Activated gamma-delta T cell treated with Interleukin-2 at 50 U/mL for 16 hours (primary cell): ENCODE measurements at places on chromosomes 2 and 18.

DNA sequence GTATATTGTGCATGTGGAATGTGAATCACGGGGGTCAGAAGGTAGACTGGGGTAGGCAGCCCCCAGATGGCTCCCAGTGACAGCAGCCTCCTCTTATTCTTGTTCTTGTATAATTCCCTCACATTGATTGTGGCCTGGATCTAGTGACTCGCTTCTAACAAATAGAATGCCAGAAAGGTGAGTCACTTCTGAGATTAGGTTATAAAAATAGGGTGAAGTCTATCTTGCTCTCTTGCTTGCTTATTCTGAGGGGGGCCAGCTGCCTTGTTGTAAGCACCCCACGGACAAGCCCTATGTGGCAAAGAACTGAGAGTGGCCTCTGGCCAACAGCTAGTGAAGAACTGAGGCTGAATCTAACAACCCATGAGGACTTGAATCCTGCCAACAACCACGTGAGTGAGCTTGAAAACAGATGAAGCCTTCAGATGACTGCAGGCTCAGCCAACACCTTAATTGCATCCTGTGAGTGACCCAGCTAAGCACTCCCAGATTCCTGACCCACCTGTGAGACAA, 15.6 kb upstream of the RMND5A start:
- no peak for DNase-seq

DNA sequence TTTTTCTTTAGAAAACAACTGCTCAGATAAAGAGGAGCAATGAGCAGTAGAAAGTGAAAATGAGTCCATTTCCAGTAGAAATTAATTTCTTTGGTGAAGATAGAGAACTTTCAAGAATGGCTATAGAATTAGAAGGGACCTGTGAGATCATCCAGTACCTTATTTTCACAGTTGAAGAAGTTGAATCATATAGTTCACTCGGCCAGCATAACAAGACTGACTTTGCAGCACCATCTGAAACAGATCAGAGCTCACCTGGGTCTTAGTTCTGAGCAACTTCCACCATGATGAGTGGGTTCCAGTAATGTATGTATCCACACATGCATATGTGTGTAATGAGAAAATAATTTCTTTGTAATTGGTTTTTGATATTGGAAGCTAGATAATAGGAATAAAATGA, 58.6 kb downstream of the CERS6 start:
- no peak for DNase-seq

DNA sequence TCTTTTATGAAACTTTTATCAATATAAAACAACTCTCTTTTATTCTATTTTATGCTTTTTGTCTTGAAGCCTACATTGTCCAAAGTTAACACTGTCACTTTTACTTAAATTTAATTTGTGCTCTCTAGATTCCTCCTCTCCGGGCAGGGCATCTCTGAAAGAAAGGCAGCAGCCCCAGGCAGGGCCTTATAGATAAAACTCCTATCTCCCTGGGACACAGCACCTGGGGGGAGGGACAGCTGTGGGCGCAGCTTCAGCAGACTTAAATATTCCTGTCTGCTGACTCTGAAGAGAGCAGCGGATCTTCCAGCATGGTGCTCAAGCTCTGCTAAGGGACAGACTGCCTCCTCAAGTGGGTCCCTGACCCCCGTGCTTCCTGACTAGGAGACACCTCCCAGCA, 447.7 kb upstream of the FANCL start:
- DNase-seq, result no peak

DNA sequence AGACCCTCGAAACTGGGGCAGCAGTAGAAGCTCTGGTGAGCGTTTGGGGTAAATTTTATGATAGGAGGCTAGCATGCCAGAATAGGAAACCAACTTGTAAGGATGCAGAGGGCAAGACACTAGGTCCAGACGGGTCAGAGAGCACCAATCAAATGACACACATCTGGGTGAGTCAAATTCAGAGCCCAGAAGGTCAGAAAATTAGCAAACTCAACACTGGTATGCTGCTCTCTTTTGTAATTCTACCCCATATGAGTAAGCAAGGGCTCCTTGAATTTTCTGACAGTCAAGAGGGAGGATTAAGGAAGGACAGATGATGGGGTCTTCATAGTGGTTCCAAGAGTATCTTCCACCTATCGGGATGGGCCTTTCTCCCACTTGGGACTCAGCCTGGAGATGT, 209.8 kb downstream of the BCL2 start:
- DNase-seq, result no peak

DNA sequence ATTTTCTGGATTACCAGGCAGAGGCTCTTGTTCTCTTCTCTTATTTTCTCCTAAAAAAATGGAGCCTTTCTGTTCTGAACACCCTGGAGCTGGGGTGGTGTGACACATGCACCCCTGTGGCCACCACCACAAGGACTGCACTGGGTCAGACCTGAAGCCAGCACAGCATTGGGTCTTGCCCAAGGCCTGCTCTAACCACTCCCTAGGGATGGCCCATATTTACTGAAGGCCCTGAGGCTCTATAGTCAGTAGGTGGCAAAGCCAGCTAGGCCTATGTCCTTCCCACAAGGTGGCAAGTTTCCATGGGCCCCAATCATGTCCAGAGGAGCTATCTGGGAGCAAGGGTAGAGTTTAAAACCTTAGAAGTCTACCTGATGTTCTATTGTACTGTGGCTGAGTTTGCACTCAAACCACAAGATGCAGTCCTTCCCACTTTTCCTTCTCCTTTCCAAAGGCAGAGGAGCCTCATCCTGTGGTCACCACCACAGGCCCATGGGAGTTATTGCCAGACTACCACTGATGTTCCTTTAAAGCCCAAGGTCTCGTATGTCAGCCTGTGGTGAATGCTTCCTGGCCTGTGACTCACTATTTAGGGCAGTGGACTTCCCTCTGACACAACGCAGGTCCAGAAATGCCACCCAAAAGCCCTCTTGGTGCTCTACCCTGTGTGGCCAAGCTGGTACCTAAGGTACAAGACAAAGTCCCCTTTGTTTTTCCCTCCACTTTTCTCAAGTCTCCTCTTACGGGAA, 15.0 kb upstream of the FMNL2 start:
- no peak for DNase-seq

DNA sequence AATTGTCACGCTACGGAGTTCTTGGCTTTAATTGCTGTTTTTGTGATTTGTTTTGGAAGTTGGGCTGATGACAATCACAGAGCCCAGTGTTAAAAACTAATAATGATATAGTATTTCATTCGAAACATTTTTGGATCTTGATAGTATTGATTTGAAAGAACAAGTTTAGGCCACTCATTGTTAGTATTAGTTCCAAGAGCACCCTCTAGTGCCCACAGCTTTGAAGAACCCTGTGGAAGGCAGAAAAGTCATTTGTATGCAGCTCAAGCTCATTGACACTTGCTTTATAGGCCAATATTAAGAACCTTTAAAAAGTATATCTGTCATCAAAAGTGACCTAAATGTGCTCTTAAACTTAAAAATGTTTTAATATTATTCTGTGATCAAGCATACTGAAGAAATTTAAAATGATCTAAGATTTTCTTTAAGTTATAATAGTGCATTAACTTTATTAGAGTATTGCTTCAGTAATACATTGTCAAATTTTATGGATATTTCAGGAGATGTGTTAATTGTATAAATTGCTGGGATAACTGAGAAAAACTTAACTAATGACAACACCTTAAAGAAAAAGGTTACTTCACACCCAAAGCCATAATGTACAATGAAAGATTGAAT, 191.0 kb downstream of the GRB14 start:
- no peak for DNase-seq

DNA sequence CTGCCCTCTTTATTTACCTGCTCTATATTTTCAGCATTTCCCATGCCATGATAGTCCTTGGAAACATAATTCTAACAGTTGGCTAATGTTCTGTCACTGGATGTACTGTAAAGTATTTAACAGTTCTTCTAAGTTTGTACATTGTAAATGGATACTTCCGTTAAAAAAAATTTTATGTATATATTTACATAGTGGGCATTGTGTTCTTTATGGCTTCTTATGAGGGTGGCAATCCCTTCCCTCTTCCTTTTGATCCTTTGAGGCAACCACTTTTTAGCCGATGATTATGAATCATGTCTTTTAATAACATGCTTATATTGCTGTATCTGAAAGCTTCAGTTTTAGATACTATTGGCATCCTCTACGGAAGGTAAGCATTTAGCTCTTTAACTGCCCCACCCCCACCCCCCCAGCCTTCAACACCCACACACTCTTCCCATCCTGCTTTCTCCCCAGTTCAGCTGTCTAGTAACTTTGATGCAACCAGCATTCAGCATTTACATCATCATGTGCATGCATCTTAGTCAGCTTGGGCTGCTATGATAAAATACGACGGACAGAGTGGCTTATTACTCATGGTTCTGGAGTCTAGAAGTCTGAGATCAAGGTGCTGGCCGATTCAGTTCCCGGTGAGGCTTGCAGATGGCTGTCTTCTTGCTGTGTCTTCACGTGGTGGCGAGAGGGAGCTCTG, 21.0 kb upstream of the EDAR start:
- no peak for DNase-seq

- no peak for DNase-seq
Measured at GRCh38 chr2:159009940-159010339, 41.5 kb downstream of the TANC1 start.

DNA sequence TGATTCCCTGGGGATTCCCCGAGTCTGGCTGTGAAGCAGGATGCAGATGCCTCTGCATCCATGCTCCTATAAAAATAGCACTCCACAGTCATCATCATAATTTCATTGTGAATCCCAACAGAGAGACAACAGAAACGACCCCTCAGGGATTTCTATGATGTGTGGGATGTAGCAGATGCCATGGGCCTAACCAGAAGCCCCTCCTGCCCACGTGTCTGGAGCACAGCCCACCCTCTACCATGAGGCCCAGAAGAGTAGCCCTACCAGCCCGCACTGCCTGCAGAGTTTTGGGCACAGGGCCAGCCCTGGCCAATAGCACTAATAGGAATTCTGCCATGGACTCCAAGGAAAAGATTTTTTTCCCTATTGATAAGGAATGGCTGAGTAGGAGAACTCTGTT, 66.6 kb downstream of the GYPC start:
- DNase-seq, result no peak

DNA sequence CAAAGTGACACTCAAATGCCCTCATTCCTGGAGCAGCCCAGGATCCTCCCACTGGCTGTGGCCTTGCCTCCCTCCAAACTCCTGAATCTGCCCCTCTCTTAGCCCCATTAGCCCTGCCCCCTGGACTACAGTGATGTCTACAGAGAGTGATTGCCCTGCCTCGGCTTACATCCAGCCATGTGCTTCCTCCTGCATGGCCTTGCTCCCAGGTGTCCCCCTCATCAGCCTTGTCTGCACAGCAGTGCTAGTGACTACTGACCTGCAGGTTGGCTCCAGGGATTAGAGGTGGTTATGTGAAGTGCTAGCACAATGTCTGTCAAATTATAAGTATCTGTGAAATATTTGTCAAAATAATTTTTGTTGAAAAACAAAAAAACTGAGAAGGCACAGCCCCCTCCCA, 259.1 kb upstream of the MYT1L start:
- no peak for DNase-seq

GRCh38 chr2:188956961-188957360, 17.2 kb upstream of the COL3A1 start:
- no peak for DNase-seq

DNA sequence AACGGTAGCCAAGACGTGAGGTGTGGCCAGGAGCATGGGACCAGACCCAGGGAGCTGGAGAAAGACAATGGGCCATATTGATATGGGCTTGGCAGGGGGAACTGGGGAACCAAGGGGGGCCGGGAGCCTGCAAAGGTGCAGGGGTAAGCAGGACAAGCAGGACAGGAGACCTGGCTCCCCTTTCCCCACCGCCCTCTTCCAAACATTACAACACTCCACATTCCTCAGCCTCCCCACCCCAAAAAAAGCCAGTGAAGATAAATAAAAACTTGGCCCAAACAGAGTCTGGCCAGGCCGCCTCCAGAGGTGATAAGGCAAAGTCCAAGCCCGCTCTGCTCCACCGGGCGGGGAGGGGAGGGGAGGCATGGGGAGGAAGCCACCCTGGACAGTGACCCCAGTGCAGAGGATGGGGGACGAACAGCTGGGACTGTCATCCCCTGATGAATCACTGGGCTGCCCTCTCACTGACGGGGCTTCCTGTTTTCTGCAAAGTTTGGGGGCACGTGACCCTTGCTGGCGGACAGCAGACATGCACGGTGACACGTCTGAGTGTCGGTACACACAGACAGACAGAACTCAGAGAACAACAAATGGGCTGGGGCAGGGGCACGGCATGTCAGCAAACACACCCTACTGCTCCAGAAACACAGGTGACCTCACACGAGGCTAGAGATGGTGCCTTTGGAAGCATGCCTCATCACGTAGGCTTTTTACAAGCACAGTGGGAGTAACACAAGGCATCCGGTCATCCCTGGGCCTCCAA, 100.2 kb downstream of the TNS1 start:
- no peak for DNase-seq

- DNase-seq, result no peak
Measured at GRCh38 chr2:121599963-121600651, 49.2 kb downstream of the CLASP1 start.
